Mesendoderm (in vitro differentiated cells): ENCODE measurements at places on chromosomes 16 and 17.

- H3K27ac ChIP-seq = no peak overlapping the region
- no peak for DNase-seq
- no peaks in the 10 kb centered on the region for H3K4me1 ChIP-seq
Measured at GRCh38 chr17:27217631-27218030, 76.3 kb upstream of the WSB1 start.

GRCh38 chr16:60060731-60061130 is 1326.6 kb upstream of the GOT2 start:
- H3K36me3 ChIP-seq = no peaks in the 10 kb centered on the region
- no peak overlapping the region for H3K27ac ChIP-seq
- no peaks in the 10 kb centered on the region for H3K4me1 ChIP-seq
- H3K4me3 ChIP-seq = no peak overlapping the region
- no peak for DNase-seq

DNA sequence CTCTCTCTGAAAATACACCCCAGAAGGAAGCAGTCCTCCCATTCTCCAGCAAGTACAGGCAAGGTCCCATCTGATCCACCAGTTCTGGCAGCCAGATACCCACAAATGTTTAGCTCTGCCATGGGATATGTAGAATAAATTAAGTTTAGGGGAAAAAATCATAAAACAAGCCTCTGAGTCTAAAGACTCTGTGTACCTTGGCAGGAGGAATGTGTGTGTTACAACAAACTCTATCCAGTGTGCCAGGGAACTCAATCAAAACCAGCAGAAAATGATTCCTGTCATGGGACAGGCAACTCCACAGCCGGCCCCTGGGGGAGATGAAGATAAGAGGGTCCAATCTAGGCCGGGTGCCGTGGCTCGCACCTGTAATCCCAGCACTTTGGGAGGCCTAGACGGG is 73.4 kb downstream of the MRM3 start:
- no peaks in the 10 kb centered on the region for H3K36me3 ChIP-seq
- peaks cover 3% of the 10 kb centered on the region for H3K4me1 ChIP-seq
- H3K27me3 ChIP-seq = no peaks in the 10 kb centered on the region

DNA sequence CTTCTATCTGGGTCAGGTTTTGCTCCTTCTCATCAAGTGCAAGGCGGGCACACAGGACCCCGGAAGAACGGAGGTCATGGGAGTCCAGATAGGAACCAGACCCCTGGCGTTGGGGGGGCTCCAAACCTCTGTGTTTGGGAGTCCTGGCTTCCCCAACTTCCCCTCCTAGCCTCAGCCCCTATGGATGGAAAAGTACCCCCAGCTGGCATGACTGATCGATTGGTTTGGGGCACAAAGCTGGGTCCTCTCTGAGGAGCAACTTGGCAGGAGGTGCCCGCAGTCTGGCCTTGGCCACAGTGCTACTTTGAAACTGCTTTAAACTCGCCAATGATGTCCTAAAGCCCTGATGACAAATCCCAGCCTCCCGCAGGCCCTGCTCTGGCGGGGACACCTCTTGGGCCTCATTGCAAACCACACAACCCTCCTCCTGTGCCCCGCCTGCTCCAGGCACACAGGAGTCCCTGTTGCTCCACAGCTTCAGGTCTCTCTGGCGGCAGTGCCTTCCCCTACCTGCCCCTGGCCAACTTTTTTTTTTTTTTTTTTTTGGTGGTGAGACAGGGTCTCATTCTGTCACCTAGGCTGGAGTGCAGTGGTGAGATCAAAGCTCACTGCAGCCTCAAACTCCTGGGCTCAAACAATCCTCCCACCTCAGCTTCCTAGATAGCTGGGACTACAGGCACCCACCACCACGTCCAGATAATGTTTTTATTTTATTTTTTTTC is 38.0 kb upstream of the SNN start:
- DNase-seq = no peak
- H3K27me3 ChIP-seq = no peaks in the 10 kb centered on the region
- no peaks in the 10 kb centered on the region for H3K36me3 ChIP-seq
- H3K4me1 ChIP-seq = no peaks in the 10 kb centered on the region
- no peak overlapping the region for H3K4me3 ChIP-seq
- H3K27ac ChIP-seq = no peak overlapping the region

DNA sequence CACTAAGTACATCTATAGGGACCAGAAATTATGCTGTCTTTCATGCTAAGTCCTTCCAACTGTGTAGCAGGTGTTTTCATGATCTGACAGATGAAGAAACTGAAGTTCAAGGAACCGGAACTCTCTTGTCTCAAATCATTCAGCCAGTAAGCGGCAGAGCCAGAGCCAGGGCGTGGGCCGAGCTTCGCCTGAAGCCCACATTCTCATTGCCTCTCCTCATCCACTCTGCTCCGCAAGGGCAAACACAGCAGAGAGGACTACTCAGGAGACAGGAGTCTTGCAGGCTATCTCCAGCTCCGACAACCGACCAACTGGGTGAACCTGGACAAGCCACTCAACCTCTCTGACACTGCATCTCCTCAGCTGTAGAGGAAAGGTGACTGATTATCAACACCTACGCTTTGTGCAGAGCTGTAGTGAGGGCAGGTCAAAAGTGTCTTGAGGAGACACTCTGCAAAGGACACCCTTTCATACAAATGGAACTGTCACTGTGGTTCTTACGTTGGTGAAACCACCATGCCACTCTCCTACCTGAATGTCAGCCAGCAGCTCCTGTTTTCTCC is 72.9 kb downstream of the CYTH1 start:
- no peak overlapping the region for H3K27ac ChIP-seq
- H3K27me3 ChIP-seq = no peaks in the 10 kb centered on the region
- H3K36me3 ChIP-seq = no peaks in the 10 kb centered on the region
- H3K4me3 ChIP-seq = no peak overlapping the region
